ENCODE measurements at places on chromosomes 3 and 15.

- H3K27me3 ChIP-seq = no peaks in the 10 kb centered on the region
- no peak overlapping the region for H3K4me3 ChIP-seq
- no peaks in the 10 kb centered on the region for H3K36me3 ChIP-seq
- DNase-seq = no peak
- H3K4me1 ChIP-seq = no peaks in the 10 kb centered on the region
These were observed 68.4 kb upstream of the ABHD17C start for GRCh38 chr15:80626643-80627120.

- H3K27ac ChIP-seq = no peak overlapping the region
- H3K4me3 ChIP-seq = no peak overlapping the region
- no peaks in the 10 kb centered on the region for H3K4me1 ChIP-seq
- no peaks in the 10 kb centered on the region for H3K36me3 ChIP-seq
- no peak for DNase-seq
These were observed 28.8 kb downstream of the EAF2 start for GRCh38 chr3:121863801-121864200.

GRCh38 chr15:99537344-99537743 is 28.4 kb upstream of the MEF2A start:
- H3K27ac ChIP-seq = no peak overlapping the region
- H3K4me1 ChIP-seq = no peaks in the 10 kb centered on the region
- H3K27me3 ChIP-seq = no peaks in the 10 kb centered on the region
- DNase-seq = no peak
- no peaks in the 10 kb centered on the region for H3K36me3 ChIP-seq
- H3K4me3 ChIP-seq = no peak overlapping the region

- H3K4me1 ChIP-seq = no peaks in the 10 kb centered on the region
- no peak overlapping the region for H3K4me3 ChIP-seq
- H3K36me3 ChIP-seq = no peaks in the 10 kb centered on the region
- H3K27ac ChIP-seq = no peak overlapping the region
These were observed 76.5 kb downstream of the CD200R1L start for GRCh38 chr3:112770032-112770626.

DNA sequence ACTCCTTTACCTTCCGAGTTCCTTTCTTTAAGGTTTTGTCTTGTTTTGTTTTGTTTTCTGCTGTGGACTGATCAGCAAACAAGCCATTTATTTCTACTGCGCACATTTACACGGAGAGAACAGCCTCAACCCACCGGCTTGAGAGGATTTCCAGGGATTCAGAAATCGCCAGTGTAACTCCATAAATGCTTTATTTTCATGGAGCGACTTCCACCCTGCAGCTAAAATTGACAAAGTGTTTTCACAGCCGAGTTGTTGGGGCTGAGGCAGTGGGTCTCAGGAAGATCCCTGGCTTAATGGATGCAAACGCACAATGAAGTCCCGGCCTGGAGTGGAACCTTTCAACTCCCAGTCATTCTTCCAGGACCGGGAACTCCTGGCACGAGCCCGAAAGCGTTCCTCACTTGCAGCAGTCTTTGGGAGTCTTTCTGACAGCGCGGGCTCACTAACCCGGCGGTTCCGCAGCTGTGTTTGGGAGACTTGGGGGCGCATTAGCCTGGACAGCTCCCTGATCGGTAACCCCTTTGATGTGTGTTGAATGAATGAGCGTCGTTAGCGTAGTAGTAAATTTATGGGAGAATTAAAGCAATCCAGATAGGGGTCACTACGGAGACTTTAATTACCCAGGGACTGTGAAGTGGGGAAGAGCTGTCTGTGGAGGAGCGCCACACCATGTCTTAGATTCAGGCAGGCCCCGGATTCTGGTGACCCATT is 785 bp upstream of the MYRIP start:
- H3K4me1 ChIP-seq = peaks cover 17% of the 10 kb centered on the region
- no peak for DNase-seq
- H3K27me3 ChIP-seq = peaks cover 52% of the 10 kb centered on the region
- no peaks in the 10 kb centered on the region for H3K36me3 ChIP-seq
- H3K27ac ChIP-seq = peak overlapping the region; percentile 48
- peak overlapping the region; percentile 53 for H3K4me3 ChIP-seq

GRCh38 chr3:138019281-138020069 is 9.5 kb downstream of the CLDN18 start:
- DNase-seq = no peak
- H3K27me3 ChIP-seq = no peaks in the 10 kb centered on the region
- no peaks in the 10 kb centered on the region for H3K4me1 ChIP-seq
- no peak overlapping the region for H3K27ac ChIP-seq
- H3K4me3 ChIP-seq = no peak overlapping the region

DNA sequence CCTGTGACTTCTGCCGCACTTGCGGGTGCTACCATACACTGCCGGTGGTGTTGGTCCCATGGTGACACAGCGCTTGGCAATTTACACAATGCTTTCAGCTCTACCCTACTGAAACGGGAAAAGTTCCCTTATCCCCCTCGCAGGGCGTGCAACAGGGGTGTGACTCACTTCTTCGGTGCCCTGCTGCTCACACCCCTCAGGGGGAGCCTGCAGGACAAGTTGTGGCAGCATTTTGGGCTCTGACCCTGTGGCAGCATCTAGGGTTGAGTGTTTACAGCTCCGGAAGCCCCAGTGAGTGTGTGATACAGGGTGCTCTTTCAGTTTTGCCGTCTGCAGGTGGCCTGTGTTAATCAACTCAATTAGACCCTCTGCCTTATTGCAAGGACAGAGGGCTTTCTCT is 324.7 kb upstream of the RGMA start:
- H3K27me3 ChIP-seq = no peaks in the 10 kb centered on the region
- no peaks in the 10 kb centered on the region for H3K4me1 ChIP-seq
- no peak for DNase-seq

GRCh38 chr3:190008432-190008831 is 112.3 kb downstream of the P3H2 start:
- no peaks in the 10 kb centered on the region for H3K36me3 ChIP-seq
- H3K4me3 ChIP-seq = no peak overlapping the region
- H3K27ac ChIP-seq = no peak overlapping the region
- DNase-seq = no peak
- H3K4me1 ChIP-seq = peaks cover 44% of the 10 kb centered on the region
- H3K27me3 ChIP-seq = no peaks in the 10 kb centered on the region

All from transverse colon (tissue), 4 donors.